ENCODE measurements at places on chromosomes 3 and 15. TPM values are rescaled to one million over a fixed set of nuclear protein-coding genes. Genes with fewer than 3 reads are reported as not detected.

- no peak for DNase-seq
These were observed 74.0 kb upstream of the TTBK2 start for GRCh38 chr15:42994546-42994945.

The EXD1 gene
- total RNA-seq = 0.51 TPM

DNA sequence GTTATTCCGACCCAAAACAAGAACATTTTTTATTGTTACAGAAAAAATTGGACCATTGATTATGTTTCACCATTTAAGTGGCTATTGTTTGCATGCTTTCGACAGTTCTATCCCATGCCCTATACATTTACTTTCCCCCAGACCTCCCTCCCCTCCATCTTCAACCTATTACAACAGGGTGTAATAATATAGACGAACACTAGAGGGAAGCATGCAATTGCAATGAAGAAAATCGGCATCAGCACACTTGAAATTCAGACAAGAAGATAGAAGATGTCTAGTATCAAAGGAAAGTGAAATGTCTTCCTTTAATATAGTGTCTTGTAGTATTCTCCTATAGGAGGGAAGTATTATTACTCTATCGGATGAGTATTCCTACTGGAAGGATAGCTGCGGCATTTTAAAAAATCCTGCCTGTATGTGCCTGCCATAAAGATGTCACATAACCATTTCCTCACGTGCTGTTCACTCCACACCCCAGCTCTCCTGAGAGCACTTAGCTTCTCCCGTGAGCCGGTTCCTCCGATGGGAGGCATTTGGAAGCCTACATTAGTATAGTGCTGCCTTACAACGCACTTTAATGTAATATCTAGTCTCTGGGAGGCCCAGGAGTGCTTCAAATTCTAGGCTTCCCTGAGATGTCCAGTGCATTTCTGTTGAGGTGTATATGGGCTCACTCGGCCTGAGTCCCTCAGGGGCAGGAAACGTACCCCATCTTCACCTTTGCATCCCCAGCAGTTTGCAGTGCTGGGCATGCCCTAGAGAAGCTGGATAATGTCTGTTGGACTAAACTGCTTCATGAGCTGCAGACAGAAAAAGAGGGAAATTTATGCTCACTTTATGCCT is 17.8 kb upstream of the ERICH6 start:
- DNase-seq = peak; percentile 78

The PAQR5 gene
- total RNA-seq = 2.3 TPM

DNA sequence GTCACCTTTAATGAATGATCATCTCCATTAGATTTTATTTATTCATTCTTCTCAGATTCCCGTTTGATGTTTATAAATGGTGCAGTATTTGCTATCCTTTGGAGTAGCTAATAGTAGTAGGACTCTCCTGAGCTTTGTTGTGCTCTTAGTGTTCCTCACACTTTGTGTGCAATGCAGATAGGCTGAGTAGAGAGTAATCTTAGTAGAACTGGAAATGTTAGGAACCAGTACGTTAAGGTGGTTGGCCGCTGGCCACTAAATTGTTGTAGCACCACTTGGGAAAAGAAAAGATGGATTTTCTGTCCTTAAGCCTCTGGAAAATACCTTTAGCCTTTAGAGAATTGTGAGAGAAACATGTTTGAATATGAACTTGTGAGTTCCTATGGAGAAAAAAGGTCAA is 19.9 kb upstream of the EBLN2 start:
- no peak for DNase-seq

DNA sequence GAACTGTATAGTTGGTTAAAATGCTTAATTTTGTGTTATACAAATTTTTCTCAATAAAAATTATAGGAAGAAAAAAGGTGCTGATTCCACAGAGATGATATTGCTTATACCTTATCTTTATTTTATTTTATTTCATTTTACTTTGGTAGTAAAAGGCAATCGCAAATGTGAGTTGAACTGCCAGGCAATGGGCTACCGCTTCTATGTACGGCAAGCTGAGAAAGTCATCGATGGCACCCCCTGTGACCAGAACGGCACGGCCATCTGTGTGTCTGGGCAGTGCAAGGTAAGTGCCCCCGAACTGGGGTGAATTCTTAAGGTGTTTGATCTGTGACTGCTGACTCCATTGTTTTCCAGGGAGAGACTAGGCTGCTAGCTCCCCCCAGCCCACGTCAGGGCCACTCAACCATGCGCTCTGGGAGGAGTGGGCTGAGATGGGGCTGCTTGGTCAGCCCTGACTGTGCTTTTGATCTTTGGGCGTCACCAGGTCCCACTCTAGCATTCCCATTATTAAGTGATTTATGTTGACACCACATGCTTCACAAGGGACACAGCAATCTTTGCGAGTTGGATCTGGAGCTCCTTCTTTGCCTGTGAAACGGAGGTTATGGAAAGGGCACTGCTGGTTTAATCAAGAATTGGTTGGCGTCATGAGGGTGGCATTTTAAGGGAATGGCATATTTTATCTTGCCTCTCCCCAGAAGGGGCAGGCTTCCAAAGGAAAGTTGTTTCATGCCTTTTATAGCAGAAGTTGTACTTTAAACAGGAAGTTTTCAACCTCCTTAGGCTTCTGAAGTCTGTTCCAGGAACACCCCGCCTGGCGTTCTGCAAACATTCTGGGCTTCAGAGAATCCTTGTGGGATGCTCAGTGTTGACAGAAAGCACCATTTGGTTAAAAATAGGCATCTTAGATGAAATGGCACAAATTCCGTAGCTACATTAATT is 296.5 kb downstream of the THSD4 start:
- no peak for DNase-seq

The SPATA12 gene
- 0.69 TPM for total RNA-seq

- no peak for DNase-seq
These were observed 16.3 kb downstream of the CCDC13 start for GRCh38 chr3:42756681-42757213.

- no peak for DNase-seq
These were observed 272.8 kb downstream of the BBX start for GRCh38 chr3:107795514-107796094.

The CFAP100 gene
- total RNA-seq = not detected

- DNase-seq = no peak
These were observed 96.0 kb upstream of the MYZAP start for GRCh38 chr15:57495554-57496165.

DNA sequence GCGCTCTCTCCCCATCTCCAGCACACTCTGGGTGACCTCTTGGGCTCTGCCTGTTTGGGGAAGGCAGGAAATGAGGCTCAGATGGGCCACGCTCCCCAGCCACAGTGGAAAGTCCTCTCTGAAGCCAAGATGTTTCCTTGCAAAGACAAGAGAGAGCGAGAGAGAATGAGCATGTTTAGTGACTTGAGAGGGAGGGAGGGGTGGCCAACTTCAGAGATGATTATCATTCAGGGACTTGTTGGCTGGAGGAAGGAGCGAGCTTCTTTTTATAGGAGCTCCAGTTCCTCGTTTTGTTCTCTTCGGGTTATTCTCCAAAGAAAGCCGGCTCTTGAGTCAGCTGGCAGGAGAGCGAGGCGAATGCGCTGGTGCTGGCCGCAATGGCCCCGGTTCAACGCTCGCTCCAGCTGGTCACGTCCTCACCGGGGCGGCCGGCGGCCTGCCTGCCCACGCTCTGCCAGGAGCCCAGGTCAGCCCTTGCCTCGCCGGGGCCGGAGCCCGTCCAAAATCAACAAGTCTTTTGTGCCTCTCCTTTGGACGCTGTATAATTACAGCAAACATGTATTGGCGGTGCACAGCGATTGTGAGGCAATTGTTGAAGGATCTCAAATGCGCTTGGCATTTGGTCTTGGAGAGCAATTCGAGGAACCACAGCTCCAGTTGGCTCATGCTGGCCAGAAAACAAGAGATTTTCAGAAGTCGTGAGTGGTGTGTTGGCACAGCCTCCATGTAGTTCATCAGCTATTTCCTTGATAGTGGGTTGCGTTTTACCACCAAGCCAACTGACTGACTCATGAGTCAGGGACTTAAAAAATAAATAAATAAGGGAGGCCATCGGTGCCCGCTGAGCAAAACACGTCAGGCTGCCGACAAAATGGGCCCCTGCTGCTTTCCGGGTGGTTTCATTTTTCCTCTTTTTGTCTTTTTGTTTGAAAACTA is 288.6 kb downstream of the UACA start:
- peak; percentile 13 for DNase-seq

GRCh38 chr15:69606921-69607500 is 154.4 kb downstream of the RPLP1 start:
- DNase-seq = no peak
